ENCODE measurements at places on chromosomes 6 and 20.
A peak's percentile ranks its signal among the peaks of the same experiment; 100 is the strongest.

GRCh38 chr20:48716086-48716485, 111.7 kb downstream of the PREX1 start:
- DNase-seq, result peak; percentile 74

- DNase-seq, result no peak
Measured at GRCh38 chr6:20362623-20363022, 39.1 kb upstream of the E2F3 start.

GRCh38 chr6:111114087-111114443, 26.8 kb downstream of the SLC16A10 start:
- no peak for DNase-seq

DNA sequence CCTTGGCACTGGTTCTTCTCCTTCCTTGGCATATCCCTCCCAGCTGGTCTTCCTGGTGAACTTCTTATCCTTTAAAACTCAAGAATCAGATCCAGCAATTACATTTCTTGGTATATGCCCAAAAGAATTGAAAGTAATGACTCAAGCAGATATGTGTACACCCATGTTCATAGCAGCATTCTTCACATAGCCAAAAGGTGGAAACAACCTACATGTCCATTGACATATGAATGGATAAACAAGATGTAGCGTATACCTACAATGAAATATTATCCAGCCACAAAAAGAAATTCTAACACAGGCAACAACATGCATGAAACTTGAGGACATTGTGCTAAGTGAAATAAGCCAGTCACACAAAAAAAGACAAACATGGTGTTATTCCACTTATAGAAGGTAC, 103.7 kb upstream of the NT5E start:
- no peak for DNase-seq

DNA sequence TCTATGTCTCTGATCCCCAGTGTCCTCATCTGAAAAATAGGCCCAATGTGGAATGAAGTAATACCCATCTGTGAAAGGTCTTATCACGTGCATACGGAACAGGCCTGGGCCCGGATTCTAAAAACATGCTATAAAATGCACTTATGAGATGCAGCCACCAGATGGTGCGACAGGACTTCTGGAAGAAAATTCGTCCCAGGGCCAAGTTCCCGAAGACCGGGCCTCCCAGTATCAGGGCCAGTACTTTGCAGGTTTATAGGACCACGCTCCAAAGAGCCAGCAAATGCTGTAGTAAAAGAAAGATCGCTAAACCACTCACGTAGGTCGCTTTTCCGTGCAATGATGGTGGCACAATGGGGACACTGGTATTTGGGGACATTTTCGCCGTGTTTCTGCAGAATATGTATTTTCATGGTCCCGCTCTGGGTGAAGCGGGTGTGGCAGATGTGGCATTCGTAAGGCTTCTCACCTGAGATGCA, 10.6 kb downstream of the CTCFL start:
- peak; percentile 53 for DNase-seq

- no peak for DNase-seq
Measured at GRCh38 chr6:76510489-76510888, 438.0 kb upstream of the IMPG1 start.

GRCh38 chr20:61297986-61298385, 45.9 kb downstream of the CDH4 start:
- DNase-seq, result no peak

DNA sequence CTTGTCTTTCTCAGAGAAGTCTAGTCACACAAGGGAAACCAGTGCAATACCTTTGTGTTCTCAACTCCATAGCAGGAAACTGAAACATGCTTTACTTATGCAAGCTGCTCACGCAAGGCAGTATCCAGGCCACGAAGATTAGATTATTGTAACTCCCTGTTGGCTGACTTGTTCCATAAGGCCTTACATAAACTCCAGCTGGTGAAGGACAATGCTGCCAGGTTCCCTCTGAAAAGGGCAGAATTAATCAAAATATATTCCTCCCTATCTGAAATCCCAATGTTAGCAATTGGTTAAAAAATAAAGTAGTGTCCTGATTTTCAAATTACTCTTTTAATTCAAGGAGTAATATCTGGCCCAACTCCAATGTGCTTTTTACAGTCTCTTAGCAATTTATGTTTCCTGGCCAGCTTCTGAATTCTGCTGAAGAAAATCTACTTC, 966.6 kb downstream of the HACE1 start:
- DNase-seq, result no peak

GRCh38 chr20:46264391-46265266, 43.7 kb downstream of the CDH22 start:
- no peak for DNase-seq

- DNase-seq, result no peak
Measured at GRCh38 chr6:25995507-25995906, 32.9 kb downstream of the TRIM38 start.

DNA sequence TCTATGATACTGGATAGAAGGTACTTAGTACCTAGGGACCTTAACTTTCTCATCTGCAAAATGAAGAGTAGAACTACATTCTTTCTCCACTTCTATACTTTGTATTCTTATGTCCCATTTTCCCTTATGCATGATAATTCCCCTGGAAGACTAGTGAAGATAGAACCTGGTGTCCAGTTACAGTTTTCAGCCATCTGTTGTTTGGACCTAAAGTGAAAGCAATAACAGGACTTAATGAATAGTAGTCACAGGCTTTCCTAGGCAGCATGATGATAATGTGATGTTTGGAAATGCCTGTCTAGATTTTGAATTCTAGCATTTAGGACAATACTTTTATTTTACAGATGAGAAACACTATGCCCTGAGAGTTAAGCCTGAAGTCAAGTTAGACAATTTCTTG, 153.8 kb downstream of the RIMS1 start:
- no peak for DNase-seq

DNA sequence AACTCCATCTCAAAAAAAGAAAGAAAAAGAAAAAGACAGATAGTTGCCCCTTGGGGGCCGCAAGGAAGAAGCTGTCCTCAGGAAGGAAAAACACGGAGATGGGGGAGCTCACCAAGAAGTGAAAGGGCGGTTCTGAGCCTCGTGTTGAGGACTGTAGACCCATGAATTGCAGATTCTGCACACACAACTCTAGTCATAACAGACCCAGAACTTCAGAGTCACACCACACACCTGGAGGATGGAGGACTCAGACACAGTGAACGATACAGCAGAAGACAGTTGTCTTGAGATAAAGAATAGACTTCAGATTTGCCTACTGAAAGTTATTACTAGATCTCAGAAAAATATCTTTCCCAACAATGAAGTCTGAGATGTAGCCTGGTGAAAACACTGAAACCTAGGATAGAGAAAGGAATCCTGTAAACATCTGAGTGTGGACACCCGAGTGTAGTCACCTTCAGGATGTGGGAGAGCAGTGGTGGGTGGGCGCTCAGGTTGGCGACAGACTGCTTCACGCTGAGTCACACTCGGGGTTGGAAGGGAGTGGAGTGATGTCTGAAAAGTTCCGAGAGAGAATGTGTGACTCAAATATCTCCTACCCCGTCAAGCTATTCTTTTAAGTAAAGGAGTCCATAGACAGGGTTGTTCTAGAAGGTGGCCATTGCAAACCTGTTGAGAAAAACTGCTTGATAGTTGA, 88.1 kb downstream of the MAP3K4 start:
- DNase-seq, result no peak

- peak; percentile 52 for DNase-seq
Measured at GRCh38 chr6:36615018-36615761, 21.0 kb downstream of the SRSF3 start.

DNA sequence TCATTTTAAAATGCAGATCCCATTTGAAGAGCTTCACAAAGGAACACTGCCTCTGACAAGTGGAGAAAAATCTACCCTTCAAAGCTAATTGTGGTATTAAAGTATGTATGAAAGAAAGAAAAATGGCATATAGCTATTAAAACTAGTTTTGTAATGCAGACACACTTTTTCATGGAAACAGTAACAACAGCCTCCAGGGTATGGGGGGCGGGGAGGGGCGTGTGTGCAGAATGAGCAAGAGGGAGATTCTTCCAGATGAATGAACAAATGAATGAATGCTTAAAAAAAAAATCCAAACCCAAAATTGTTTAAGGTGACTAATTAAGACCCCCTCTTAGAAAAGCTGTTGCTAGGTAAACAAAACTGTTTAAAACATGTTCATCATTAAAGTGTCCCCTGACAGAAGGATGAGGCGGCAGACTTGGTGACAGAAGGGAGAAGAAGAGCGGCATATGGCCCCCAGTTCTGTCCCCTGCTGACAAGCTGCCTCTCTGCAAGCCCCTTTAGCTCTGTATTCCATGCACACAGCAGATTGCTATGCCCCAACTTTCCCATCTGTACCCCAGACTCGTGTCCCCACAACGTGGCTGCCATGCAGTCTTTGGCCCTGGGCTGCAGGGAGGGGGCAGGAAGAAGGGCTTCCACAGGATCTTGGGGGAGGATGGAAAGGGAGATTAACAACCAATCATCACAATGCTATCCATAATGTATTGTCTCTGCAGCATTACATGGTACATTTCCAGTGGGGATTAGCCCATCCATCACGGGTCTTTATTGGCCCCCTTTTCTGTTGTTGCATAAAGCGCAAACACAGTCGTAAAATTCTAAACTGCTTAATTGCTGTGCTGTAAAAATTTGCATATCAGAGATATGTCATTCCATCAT, 108.4 kb upstream of the OLIG3 start:
- no peak for DNase-seq

DNA sequence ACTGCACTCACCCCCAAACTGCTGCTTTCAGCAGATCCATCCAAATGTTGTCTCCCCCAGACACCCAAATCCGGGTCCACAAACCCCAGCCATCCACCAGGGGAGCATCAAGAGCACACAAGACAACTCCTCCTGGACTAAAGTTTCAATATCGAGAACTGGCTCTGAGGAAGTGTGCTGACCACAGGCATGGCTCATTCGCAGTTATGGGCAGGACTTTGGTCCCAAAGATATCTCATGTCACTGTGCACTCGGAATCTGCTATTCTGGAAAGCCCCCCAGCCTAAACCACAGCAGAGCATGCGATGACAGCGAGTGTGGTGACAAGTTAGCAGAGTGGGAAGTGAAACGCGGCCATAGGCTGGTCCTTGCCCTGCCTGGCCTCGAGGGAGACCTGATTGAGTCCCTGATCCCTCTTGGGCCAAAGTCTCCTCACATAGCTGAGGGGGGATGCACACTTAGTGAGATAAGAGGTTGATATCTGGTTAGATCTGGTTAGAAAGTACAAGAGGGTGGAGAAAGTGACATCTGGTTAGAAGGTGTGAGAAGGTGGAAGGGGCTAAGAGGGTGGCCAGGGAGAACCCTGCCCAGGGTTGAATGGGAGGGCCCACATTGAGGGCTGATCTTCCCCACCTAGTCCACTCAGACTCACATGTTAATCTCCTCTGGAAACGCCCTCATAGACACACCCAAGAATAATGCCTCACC, 149.7 kb downstream of the MRPL14 start:
- peak; percentile 16 for DNase-seq

- no peak for DNase-seq
Measured at GRCh38 chr6:95228636-95229035, 348.7 kb upstream of the MANEA start.

DNA sequence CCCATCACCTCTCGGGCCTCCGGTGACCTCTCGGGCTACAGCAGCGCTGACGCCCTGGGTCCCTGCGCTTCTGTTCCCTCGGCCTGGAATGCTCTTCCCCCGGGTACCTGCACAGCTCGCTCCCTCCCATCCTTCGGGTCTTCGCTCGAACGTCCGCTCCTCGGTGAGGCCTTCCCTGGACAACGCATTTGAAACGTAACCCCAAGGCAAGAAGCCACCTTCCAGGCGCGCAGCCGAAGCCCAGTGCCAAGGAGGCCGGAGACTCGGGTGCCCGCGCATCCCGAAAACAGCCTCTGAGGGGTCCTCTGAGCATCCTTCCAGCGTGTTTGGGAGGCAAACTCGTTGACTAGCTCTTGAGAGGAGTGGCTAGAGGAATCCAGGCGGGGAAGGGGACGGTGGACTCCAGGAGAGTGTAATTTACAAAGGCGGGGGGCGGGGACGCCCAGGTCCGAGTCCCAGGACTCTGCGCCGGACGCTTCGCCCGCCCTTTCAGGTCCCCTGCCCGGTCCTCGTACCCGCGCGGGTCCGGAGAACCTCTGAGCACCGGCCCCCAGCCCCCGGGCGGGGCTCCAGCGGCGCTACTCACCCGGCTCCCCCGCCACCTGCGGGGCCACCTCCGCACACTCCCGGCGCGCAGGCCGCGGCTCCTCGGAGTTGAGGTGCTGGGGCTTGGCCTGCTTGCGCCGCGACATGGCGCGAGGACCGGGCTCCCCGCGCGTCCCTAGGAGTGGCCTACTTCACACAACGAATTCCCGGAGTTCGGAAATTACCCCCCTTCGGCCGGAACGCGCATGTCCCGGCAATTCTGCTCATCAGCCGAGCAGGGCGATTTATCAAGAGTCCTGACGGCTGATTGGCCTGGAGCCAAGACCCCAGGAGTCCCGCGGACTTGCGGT, 86.8 kb downstream of the ZFP64 start:
- no peak for DNase-seq

- no peak for DNase-seq
Measured at GRCh38 chr6:67493682-67494081, 1141.4 kb upstream of the ADGRB3 start.

GRCh38 chr20:20364593-20365479, 3.1 kb upstream of the INSM1 start:
- no peak for DNase-seq

GRCh38 chr6:75291331-75291730, 6.7 kb upstream of the TMEM30A start:
- DNase-seq, result no peak

DNA sequence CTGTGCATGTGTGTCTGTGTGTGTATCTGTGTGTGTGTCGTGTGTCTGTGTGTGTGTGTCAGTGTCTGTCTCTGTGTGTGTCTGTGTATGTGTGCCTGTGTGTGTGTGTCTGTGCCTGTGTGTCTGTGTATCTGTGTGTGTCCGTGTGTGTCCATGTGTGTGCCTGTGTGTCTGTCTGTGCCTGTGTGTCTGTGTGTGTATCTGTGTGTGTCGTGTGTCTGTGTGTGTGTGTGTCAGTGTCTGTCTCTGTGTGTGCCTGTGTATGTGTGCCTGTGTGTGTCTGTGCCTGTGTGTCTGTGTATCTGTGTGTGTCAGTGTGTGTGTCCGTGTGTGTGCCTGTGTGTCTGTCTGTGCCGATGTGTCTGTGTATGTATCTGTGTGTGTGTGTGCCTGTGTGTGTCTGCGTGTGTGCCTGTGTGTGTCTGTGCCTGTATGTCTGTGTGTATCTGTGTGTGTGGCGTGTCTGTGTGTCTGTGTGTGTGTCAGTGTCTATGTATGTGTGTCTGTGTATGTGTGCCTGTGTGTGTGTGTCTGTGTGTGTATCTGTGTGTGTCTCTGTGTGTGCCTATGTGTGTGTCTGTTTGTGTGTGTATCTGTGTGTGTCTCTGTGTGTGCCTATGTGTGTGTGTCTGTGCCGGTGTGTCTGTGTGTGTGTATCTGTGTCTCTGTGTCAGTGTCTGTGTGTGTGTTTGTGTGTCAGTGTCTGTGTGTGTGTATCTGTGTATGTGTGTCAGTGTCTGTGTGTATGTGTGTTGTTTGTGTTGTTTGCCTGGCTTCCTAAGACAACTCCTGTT, 11.6 kb downstream of the SNPH start:
- DNase-seq, result no peak
